ENCODE measurements at places on chromosomes 5 and 9. TPM values are rescaled to one million over a fixed set of nuclear protein-coding genes. Genes with fewer than 3 reads are reported as not detected.

DIPK1B gene
- total RNA-seq: 35.2 TPM

TMEM215 gene
- total RNA-seq: not detected

MUSK gene
- 1.1 TPM for total RNA-seq

NOTCH1 gene
- total RNA-seq: 22.7 TPM

- no peak for DNase-seq
These were observed 11.8 kb upstream of the ZDHHC11 start for GRCh38 chr5:862367-863243.

DNA sequence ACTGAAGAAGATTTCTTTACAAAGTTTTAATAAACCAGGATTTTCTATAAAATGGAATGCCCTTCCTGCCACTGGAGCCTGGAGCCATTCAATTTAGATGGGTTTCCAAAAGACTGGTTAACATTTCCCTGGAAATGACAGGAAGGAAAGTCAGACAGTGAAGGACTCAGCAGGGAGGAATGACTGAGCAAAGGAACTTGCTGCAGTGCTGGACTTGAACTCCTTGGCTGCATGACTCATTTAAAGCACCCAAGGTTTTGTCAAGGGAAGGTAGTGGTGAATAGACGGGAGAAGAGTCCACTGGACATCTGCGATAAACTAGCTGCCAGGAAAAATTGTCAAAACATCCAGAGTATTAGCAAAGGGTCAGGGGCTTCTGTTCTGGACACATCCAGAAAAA, 163.8 kb upstream of the SLC28A3 start:
- no peak for DNase-seq

DNA sequence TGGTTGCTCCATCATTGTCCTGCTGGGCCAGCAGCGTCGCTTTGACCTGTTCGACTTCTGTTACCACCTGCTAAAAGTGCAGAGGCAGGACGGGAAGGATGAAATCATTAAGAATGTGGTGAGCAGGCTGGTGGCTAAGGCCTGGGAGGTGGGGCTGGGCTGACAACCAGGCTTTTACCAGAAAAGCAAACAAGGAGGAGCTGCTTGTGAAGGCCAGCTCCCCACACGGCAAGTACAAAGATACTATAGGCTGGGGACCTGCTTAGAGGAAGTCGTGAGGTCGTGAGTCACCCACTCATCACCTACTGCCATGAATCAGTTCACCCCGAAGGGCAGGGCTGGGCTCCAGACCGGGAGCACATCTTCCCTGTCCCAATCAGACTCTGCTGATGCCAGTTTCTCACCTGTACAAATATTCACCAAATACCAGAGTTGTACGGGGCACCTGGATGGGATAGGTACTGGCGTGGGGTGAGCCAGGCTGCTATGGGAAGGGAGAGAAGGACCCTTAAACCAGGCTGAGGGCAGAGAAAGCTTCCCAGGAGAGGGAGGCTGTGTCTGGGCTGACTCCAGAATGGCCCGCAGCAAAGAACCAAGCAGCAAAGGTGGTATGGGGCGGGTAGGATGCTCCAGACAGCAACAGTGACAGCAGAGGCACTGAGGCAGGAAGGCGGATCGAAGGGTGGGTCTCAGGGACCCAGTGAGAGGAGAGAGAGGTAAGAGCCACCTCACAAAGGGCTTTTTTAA, 69.3 kb upstream of the NIPAL4 start:
- DNase-seq: no peak

DNA sequence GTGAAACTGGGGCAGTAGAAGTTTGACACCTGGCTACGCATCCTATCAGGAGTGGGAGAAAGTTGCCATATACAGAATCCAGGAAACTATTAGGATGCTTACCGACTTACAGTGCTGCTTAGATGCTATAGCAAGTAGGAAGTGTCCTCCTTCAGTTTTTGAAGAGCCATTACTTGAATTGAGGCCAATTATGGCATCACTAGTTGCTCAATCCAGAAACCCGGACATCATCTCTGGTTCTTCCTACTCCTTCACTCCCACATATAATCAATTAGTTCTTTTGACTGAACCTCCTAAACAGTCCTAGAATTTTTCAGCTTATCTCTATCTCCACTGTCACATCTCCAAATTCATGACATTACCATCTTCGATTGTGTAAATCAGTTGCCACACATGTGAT, 41.8 kb upstream of the UGCG start:
- DNase-seq: no peak

DNA sequence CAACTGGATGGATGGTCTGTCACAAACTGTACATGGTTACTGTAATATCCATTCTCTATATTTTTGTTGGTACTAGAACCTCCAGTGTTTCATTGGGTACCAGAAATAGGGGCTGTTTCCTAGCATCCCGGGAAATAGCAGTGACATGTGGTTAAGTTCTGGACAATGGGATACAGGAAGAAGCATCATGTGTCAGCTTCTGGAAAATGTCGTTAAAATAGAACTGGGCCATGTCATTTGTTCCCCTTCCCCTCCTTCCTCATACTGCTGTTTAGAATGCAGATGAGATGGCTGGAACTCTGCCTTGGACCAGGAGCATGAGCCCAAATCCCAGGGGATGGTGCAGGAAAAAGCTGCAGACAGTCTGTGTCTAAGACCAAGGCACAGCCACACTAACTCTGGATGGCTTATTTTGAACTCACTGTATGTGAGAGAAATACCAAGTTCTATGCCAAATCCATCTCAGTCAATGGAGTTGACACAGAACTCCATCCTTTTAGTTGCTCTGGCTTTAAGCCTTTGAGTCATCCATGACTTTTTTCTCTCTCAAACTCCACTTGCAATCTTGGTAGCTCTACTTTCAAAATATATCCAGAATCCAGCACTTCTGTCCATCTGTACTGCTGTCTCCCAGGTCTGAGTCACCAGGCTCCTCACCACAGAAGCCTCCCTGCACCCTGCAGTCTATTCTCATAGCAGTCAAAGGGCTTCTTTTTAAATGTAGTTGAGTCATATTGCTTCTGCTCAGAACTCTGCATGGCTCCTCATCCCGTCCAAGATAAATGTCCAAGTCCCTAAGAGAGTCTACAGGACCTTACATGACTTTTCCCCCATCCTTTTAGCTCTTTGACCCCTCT, 184.2 kb downstream of the NSG2 start:
- DNase-seq: peak; percentile 24

- DNase-seq: no peak
These were observed 8.4 kb downstream of the PTCH1 start for GRCh38 chr9:95508242-95508967.

- DNase-seq: no peak
These were observed 28.9 kb downstream of the ZNF169 start for GRCh38 chr9:94287877-94288513.

DNA sequence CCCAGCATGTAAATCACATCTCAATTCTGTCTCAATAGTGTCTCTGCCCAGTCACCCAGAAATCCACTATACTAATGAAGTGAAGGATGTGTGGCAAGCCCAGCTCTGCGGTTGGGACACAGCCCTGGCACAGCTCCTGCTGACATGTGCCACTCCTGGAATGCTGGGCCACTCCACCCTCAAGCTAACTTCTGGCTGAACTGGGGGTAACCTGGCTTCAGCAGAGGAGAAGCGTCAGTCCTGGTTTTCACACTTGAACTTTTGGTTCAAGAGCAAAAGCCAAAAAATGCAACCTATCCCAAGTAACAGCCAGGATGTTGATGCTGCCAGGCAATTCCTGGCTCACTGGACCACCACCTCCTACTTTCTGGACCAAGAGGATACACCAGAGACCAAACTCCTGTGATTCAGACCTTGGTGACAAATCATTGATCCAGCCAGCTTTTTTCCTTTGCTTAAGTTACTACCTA, 86.4 kb downstream of the ARRDC3 start:
- peak; percentile 80 for DNase-seq

All from left cardiac atrium (tissue), 4 donors.